ENCODE measurements at places on chromosomes 1 and 21.

DNA sequence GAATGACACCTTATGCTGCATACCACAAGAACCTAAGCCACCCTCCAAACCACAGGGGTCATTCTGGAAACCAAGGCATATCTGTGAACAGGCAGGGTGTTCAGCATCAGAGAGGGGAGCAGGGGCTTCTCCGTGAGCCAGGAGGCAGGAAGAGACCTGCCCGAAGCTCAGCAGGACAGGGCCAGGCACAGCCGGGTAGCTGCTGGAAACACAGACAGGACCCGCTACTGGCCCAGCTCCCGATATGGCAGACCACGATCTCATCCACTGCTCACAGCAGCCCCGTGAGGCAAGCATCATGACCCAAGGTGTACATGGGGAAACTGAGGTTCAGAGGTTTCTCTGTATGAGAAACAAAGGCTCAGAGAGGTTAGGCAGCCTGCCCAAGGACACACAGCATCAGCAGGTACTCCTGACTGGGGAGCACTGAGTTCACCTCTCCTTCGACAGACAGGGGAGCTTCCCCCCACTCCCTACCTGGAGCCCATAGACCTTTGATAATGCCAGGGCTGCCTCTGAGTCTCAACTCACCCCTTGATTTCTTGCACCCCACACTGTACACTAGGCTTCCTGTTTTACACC lies 317.7 kb downstream of the MATN1 start:
- DNase-seq: no peak

DNA sequence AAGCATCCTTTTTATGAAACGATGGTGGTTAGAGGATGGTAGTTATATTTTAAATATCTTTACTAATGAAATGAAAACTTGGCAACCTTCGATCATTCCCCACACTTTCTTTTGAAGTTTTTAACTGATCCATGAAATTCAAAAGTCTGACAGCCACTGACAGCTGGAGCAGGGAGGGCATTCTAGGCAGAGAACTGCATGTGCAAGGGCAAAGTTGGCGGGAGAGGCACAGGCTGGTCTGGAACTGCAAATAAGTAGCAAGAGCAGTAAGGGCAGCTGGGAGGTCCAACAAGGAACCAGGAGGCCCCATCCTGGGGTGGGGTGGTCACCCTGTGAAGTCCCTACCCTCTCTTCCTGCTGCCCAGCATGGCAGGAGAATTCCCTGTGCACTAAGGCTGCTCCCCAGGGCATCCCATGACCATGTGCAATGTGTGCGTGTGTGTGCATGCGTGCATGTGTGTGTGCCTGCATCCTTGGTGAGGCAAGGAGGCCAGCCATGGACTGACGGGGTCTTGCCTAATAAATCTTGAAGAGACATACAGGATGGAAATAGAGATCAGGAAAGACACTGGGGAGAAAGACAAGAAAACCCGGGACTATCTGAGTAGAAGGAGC lies 33.1 kb upstream of the FOXO6 start:
- no peak for DNase-seq

DNA sequence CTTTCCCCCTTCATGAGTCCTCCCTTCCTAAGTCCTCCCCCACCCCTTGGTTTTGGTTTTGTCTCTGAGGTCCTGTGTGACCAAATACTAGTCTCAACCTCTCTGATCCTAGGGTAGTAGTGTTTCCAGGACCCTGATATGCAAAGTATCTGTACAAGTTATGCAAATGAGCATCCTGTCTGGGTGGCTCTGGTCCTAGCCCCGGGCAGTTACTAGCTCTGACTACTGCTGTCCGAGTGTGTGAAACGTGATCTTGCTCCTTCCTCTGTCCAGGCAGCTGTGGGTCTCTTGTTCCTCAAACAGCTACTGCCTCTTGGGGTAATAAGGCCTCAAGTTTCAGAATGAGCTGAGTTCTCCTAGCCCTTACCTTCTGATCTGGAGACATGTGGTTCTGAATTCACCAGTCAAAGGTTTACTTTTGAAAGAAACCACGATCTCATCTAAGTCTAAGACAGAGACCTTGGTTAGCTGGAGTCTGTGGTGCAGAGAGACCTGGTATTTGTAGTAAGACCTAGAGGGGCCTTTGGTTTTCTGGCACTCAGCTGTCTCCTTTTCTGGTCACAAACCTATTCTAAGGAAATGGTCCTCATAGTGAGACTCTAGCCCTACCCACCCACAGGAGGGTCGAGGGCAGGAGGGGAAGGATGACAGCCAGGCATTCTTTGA lies 31.0 kb upstream of the IL19 start:
- no peak for DNase-seq

- DNase-seq: no peak
These were observed 14.3 kb downstream of the MORN1 start for GRCh38 chr1:2376931-2377672.

DNA sequence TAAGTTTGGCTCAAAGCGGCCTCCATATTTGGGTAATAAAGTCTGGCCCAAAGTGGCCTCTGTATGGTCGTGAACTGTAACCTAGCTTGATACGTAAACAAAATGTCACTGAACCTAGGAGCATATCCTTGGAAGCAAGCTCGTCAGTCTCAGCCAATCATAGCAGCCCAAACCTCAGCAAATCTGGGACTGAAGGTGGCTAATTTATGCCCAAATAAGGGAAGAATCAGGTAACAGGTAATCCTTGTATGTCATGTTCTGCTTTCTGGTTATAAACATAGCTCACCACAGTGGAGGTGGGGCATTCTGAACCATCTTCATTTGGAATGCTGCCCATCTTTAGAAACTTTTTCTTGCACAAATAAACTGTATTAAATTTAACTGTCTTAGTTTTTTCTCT lies 281.1 kb downstream of the TTLL7 start:
- no peak for DNase-seq

DNA sequence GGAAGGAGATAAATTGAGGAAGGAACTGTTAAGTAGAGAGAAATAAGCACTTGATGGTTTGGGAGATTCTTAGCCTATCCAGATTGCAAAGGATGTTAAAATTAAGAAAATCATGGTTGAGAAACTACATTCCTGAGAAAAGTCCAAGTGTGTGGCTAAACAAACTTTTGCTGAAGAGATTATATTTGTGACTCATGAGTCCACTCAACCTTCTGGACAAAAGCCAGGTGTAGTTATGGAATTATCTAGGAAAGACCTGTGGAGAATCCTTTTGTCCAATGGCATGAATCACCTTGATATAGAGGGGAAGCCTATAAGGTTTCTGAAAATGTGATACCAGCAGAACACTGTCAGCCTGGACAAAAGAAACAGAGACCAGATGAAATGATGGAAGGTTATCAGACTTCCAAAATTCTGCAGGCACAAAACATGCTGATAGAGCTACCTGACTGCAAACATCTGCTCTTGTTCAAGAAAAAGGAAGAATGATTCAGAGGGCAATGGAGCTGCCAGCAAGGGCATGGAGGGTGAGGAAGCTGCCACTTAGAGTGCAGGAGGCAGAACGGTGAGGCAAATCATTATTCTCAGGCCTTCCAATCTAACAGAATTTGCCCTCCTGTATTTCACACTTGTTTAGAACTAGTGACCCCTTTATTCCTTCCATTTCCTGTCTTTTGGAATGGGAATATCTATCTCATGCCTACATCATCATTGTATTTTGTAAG lies 300.6 kb upstream of the PRMT6 start:
- DNase-seq: no peak

- DNase-seq: no peak
These were observed 501.0 kb downstream of the SETD4 start for GRCh38 chr21:35559128-35559828.

- no peak for DNase-seq
These were observed 403.6 kb downstream of the RRAGC start for GRCh38 chr1:38455829-38456530.

GRCh38 chr21:38714039-38714817 lies 91.5 kb upstream of the ETS2 start:
- no peak for DNase-seq

DNA sequence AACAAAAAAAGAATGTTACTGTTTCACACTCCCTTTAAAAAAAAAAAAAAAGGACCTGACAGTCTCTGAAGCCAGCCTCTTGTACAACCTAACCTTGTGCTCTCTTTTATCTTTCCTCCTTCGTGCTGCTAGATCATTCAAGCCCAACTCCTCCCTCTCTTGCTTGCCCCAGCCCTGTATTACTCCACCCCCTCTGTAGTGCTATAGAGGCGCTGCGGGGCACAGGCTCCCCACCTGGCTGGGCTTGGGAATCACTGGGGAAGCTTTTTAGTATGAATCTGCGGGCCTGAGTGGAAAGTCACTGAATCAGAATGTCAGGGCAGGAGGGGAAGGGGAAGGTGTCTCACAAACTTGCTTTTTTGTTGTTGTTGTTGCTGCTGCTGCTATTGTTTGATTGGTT lies 383.7 kb upstream of the CAMK1G start:
- DNase-seq: no peak

- no peak for DNase-seq
These were observed 75.6 kb downstream of the CD46 start for GRCh38 chr1:207827488-207827830.
